Heart left ventricle (tissue), 16 donors: ENCODE measurements at places on chromosomes 3 and 15.

DNA sequence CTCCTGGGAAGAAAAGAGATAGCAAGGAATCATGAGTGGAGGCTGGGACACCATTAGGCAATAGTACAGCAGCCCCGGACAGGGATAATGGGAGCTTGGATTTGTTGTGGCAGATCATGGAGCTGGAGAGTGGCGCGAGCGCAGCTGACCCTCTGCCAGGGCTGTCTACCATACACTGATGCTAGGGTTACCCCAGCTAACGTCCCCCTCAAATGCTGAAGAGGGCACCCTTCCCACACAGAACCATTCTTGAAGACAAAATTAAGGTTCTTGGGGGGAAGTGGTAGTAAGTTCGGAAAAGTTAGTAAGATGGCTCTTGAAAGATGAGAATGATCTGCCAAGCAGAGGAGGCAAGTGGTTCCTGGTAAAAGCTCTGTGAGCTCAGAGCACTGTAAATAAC, 61.1 kb downstream of the ST3GAL6 start:
- DNase-seq, result no peak

DNA sequence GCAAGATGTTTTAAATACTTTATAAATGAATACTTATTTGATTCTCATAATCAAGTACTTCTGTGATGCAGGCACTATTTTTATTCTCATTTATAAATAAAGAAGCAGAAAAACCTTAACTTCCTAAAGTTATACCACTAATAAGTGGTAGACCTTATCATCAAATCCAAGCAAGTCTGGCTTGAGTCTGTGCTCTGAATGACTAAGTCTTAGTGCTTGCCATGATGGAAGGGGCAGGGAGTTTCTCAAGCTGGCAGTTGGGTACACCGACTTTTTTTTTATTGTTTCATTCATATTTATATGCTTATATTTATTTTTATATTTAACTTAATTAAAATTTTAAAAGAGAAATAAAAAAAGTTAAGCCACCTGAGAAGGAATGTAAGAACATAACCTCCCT, 23.6 kb downstream of the SLMAP start:
- DNase-seq, result no peak

GRCh38 chr15:82642656-82643055, 4.5 kb downstream of the CPEB1 start:
- no peak for DNase-seq

DNA sequence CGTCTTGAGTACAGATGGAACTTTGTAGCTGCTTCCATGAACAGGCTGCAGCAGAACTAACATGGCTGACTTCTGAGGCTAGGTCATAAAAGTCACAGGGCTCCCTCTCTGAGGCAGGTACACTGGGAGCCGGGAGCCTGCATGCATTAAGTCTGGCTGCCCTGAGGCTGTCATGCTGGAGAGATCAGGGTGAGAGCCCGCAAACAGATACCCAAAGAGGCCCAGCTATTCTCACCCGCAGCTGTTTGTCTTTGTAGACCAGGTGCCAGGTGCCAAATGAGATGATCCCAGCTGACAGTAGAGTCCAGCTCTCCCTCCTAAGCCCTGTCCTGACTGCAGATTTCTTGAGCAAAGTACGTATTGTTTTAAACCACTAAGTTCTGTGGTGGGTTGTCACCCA, 8.6 kb upstream of the SLCO3A1 start:
- no peak for DNase-seq
